ENCODE measurements at places on chromosomes 7 and 10.

GRCh38 chr7:74115326-74115725 is 31.7 kb downstream of the LIMK1 start:
- no peak for DNase-seq

GRCh38 chr10:122421054-122421625 is 33.3 kb upstream of the ARMS2 start:
- peak; percentile 37 for DNase-seq

DNA sequence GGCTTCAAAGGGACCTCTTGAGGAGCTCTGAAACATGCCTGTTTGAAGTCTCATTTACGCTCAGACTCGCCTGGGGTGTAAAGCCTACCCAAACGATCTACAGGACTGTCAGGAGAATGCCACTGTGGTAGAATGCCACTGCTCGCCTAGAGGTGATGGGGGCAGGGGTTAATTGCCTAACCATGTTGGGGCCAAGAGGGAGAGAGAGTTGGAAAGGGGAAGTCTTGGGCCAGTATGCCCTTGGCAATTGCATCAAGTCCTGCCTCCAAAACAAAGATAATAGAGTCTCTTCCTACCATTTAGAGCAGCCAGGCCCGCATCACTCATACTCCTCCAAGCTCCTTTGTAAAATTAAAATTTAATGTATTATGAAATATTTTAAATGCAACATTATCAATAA is 25.2 kb downstream of the CDK1 start:
- DNase-seq: no peak

GRCh38 chr7:133860628-133861335 is 266.4 kb upstream of the LRGUK start:
- no peak for DNase-seq

- no peak for DNase-seq
Observed at GRCh38 chr7:55992346-55992745, 28.0 kb downstream of the NIPSNAP2 start.

GRCh38 chr7:90768301-90768700 is 172.2 kb downstream of the CDK14 start:
- DNase-seq: no peak

DNA sequence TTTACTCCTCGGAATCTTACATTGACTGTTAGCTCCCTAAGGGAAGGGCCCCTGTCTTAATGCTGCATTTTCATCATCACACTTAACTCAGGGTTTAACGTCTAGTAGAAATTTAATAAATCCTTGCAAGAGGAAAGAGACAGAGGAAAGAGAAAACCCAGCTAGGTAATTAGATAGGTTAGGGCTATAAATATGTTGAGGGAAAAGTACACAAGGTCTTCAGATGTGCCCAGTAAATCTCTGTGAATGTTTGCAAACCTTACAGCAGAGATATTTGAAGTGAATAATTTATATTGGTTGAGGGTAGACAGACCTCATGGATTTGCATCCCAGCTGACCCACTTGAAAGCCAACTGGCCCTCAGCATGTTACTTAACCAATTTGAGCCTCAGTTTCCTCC is 315.5 kb upstream of the NPVF start:
- no peak for DNase-seq

DNA sequence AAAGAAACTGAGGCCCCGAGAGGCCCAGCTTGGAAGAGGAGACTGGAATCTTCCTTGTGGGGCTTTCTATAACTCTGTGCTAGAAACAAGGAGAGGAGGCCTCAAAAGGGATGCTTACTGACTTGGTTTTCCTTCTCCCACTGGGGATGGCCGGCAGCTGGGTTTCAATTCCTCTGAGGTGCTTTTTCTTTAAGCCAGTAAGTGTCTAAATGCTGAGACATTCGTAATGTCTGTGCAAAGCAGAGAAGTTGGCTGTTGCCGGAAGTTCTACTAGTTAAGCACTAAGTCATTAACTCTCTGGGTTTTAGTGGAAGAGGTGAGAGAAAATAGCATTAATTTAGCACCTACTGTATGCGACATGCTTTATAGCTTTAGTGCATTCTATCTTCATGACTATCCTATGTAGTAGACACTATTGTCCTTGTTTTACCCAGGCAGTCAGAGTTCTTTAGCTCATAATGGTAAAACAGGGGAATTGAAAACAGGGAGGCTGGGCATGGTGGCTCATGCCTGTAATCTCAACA is 135.2 kb downstream of the RGS10 start:
- DNase-seq: no peak

GRCh38 chr10:114061789-114062188 is 18.1 kb downstream of the ADRB1 start:
- DNase-seq: no peak

- no peak for DNase-seq
Observed at GRCh38 chr10:74949843-74950765, 123.7 kb downstream of the KAT6B start.

DNA sequence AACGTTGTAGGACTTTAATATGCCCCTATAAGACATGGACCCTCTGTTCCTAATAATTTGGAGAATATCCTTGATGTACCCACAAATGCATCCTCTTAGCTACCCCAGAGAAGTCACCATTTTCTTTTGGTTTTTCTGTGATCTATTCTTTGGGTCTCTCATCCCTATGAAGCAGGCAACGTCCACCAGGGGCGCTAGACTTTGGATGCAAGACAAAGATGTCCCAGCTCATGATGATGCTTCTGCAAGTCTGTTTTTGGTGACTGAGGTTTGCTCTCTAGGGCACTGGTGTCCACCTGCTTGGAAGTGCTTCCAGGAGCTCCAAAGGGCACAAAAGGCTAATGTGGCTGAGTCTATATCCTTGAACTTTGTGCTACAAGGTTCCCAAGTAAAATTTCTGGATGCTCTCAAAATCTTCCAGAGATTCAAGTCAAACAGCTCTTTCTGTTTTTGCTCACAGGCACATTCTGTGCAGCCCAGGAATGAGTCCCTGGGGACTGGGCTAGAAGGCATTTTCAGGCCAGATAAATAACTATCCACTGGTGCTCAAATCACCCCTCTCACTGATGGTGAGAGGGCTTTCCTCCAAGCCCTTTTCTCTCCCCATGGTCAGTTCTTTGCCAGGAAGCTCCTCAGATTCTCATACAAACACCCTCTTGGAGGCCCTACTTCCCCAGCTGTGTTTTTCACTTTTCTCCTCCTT is 166.4 kb downstream of the C7orf25 start:
- DNase-seq: no peak

All from AG09309 (cell line).